ENCODE measurements at places on chromosomes 4 and X. TPM values are rescaled to one million over a fixed set of nuclear protein-coding genes. Genes with fewer than 3 reads are reported as not detected.

DNA sequence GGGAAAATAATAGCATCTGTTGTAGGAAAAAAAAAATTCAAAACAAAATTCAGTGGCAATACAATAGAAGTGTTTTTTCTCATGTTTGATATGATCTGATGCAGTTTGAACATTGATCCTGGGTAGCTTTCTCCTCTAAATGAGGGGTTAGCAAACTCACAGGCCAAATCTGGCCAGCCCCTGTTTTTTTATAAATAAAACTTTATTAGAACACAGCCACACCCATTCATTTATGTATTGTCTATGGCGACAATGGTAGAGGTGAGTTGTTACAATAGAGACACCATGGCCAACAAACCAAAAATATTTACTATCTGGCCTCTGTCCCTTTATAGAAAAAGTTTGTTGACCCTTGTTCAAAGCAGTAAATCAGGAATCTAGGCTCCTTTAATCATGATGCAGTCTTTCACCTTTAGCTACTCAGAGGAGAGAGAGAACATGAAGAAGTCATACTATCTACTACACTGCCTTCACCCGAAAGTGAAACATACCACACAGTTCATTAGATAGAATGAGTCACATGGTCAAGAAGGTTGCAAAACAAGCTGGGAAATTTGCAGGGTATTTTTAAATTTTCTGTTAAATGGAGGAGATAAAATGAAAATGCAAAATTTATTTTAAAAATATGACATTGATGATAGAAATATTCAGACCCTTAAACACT, 186.6 kb upstream of the MAOA start:
- H3K4me3 ChIP-seq: no peak overlapping the region
- no peaks in the 10 kb centered on the region for H3K36me3 ChIP-seq

DNA sequence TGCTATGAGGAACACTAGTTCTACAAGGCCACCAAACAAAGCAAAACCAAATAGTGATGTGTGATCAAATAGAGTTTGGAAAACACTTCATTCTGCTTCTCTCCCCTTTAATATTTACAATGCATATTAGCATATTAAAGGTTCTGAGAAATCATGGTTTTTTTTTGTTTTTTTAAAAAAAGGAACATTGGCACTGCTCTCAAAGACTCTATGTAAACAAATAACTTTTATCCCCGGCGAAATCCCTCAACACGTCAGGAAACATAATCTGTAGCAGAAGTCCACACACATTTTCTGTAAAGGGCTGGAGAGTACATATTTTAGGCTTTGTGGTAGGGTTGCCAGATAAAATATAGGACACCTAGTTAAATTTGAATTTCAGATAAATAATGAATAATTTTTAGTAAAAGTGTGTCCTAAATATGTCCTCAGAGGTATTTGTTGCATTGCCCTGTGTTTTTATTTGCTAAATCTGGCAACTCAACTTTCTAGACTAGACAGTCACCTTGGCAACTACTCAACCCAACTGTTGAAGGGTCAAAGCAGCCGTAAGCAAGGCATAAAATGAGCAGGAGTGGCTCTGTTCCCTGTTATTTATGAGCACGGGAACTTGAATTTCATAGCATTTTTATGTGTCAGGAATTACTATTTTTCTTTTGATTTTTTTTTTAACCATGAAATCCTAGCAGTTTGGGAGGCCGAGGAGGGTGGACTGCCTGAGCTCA, 8.6 kb downstream of the SPATA4 start:
- H3K4me1 ChIP-seq: no peaks in the 10 kb centered on the region
- H3K27ac ChIP-seq: no peak overlapping the region
- H3K4me3 ChIP-seq: no peak overlapping the region
- DNase-seq: peak; percentile 9
- no peaks in the 10 kb centered on the region for H3K36me3 ChIP-seq

DNA sequence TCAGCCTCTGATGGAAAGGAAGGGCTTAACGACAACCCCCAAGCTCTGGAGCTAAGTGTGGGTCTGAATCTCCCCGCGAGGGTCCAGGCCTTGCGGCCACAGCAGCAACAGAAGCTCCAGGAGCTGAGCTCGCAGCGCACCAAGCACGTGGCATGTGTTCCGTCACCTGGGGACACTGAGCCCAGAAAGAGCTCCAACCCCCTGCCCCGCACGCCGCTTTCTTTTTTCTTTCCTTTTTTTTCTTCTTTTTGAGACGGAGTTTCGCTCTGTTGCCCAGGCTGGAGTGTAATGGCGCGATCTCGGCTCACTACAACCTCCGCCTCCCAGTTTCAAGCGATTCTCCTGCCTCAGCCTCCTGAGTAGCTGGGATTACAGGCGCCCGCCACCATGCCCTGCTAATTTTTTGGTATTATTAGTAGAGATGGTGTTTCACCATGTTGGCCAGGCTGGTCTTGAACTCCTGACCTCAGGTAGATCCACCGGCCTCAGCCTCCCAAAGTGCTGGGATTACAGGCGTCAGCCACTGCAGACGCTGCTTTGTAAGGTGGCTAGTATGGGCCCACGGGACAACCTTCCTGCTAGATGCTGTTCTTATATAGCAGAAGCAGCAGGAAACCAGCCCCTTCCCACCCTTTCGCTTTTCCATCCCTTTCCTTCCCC, 685 bp upstream of the TNIP2 start:
- H3K36me3 ChIP-seq: no peaks in the 10 kb centered on the region
- H3K27ac ChIP-seq: peak overlapping the region; percentile 94
- H3K27me3 ChIP-seq: no peaks in the 10 kb centered on the region

GRCh38 chr4:139300431-139301112, 733 bp upstream of the NAA15 start:
- peak overlapping the region; percentile 99 for H3K4me3 ChIP-seq
- H3K36me3 ChIP-seq: no peaks in the 10 kb centered on the region
- no peak for DNase-seq
- no peaks in the 10 kb centered on the region for H3K27me3 ChIP-seq
- peak overlapping the region; percentile 89 for H3K27ac ChIP-seq

DNA sequence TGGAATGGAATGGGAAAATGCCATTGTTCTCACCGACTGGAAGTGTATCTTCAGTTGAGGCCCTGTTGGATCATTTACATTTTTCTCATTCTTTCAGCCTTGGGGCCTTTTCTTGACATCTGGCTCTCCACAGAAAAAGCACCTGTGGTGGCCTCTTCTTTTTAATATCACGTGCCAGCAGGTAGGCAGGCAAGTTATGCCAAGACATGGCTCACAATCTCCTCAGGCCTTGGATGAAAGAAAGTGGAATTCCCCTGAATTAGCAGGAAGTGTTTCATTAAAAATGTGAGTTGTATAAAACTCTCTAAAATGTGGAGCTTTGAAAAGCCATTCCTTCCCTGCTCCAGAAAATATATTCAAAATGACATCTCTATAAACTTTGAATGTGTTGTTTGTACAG, 122.1 kb downstream of the FRAS1 start:
- H3K4me1 ChIP-seq: no peaks in the 10 kb centered on the region
- no peak overlapping the region for H3K27ac ChIP-seq
- H3K36me3 ChIP-seq: no peaks in the 10 kb centered on the region
- no peak overlapping the region for H3K4me3 ChIP-seq
- H3K27me3 ChIP-seq: no peaks in the 10 kb centered on the region
- DNase-seq: no peak

SPANXN4 gene
- not detected for total RNA-seq

KIT gene
- total RNA-seq: 9.6 TPM

Data from left lung (tissue), 14 donors.